ENCODE measurements at places on chromosomes 7 and 10.

GRCh38 chr7:65946904-65947303 lies 35.1 kb downstream of the GUSB start:
- DNase-seq: no peak

DNA sequence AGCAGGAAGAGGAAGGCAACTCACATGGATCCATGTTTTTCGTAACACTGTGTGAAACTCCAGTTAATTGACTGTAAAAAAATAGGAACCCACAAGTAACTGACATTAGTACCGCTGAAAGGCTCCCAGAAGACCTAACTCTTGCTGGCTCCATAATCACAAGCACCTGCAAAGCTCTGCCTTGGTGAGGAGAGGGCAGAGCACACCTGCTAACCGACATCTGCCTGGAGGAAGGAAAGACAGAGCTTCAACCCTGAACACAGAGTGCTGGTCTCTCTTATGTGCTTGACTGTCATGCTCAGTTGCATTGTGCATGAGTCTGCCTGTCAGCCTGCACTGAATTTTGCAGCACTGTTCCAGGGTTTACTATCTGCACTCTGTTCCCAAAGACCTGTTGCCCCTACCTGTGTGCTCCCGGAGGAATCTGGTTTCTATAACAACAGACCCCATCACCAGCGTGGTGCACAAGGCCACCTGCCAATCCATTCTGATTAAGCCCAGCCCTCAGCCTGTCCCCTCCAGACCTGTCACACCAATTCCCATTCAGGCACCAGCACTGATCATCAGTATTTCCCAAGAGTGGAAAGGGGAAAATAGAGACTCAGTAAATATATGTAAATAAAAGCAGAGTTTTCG lies 63.1 kb upstream of the ANKRD1 start:
- DNase-seq: no peak

DNA sequence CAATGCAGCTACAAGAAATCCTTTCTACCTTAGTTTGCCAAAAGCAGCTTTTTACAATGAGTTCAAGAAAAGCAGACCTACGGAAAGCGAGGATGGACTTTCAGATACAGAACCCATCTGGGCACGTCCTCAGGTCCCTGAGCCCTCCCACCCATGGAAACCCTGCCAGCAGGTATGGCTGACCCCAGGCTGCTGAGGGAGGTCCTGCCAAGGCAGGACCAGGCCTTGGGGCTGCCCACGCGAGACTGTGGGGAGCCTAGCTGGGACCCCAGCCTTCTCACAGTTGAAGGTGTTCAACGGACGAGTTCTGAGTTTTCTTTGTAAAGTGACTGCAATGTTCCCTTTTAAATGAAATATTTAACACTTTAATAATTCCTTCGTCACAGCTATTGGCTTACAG lies 245.0 kb downstream of the MGMT start:
- DNase-seq: no peak

GRCh38 chr10:36345175-36345533 lies 703.1 kb upstream of the FZD8 start:
- DNase-seq: no peak

GRCh38 chr10:66931340-66931948 lies 5.6 kb downstream of the LRRTM3 start:
- DNase-seq: no peak

GRCh38 chr10:70051848-70052247 lies 798 bp upstream of the MACROH2A2 start:
- no peak for DNase-seq

GRCh38 chr10:46022978-46023702 lies 7.3 kb downstream of the NCOA4 start:
- peak; percentile 84 for DNase-seq

GRCh38 chr7:113209449-113210203 lies 91.3 kb upstream of the SMIM30 start:
- no peak for DNase-seq

- no peak for DNase-seq
Observed at GRCh38 chr10:71070741-71071140, 141.6 kb upstream of the UNC5B start.

DNA sequence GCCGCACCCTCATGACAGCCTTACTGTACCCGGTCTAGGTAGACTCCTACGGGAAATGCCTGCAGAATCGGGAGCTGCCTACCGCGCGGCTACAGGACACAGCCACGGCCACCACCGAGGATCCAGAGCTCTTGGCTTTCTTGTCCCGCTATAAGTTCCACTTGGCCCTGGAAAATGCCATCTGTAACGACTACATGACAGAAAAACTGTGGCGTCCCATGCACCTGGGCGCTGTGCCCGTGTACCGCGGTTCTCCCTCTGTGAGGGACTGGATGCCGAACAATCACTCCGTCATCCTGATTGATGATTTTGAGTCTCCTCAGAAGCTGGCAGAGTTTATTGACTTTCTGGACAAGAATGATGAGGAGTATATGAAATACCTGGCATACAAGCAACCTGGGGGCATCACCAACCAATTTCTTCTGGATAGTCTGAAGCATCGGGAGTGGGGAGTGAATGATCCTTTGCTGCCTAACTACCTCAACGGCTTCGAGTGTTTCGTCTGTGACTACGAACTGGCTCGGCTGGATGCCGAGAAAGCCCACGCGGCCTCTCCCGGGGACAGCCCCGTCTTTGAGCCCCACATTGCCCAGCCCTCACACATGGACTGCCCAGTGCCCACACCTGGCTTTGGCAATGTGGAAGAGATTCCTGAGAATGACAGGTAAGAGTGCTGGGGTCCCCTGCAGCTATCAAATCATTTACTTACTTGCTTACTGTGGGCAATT lies 8.5 kb upstream of the CHCHD1 start:
- no peak for DNase-seq

DNA sequence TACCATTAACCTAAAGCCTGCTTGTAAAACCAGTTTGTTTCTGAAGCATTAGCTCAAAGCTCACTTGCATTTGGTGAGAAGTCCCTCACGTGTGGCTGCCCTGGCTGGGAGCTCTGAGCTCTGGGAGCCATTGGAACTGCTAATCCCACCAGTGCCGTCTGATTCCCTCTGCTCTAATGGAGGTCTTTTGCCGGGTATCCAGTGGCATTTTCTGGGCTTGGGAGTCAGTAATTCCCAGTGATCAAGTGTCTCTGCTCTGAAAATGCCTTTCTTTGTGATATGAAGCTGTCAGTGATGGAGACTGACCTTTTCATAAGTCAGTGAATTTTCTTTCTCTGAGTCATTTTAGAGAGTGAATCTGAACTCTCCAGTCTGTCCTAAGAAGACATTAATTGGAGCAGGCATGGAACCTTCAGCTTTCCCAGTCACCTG lies 36.9 kb upstream of the FAM20C start:
- DNase-seq: no peak

DNA sequence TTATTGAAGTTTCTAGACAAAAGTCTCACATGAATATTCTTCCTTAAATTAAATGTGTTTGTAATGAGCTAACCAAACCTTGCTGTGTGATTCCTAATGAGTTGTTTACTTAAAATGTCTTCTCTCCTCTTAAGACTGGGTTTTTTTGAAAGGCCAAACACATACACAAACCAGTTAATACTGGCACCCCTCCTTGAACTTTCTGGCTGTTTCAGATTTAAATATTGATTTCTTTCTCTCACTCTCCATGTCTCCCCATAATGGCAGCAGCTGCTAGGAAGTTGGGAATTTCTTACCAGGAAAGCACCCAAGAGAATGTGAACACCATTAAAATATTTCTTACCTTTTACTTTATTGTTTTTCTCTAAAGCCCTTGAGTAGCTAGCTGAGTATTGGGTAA lies 11.4 kb upstream of the PTN start:
- no peak for DNase-seq

GRCh38 chr10:47042199-47042473 lies 130.9 kb downstream of the PTPN20 start:
- no peak for DNase-seq
